ENCODE measurements at places on chromosomes 3 and 15.

- DNase-seq = peak; percentile 67
These were observed 32.5 kb downstream of the GBE1 start for GRCh38 chr3:81728766-81729544.

DNA sequence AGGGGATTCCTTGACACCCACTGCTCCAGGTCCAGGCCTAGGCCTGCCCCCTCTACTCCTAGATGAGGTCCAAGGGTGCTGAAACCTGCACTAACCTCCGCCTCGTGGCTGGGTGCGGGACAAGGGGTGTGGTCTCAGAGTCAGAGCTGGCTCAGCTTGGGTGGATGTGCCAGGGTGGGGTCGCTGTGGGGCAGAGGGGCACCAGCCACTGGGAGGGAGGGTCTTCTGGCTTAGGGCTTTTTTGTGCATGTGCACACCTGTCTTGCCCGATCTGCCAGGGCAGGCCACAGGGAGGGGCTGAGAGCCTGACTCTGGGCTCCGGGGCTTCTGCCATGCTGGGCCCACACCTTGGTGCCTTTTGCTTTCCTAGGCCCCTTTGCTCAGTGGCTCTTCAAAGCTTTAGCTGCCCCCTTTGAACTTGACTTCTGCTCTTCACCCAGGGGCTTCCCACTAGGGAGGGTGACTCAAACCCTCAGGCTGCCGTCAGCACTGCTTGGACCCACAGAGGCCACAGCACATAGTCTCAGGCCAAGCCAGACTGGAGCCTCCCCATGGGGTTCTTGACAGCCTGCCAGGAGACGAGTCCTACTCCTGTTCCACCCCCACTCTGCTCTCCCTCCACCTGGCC lies 73.0 kb downstream of the KLF13 start:
- DNase-seq = no peak

DNA sequence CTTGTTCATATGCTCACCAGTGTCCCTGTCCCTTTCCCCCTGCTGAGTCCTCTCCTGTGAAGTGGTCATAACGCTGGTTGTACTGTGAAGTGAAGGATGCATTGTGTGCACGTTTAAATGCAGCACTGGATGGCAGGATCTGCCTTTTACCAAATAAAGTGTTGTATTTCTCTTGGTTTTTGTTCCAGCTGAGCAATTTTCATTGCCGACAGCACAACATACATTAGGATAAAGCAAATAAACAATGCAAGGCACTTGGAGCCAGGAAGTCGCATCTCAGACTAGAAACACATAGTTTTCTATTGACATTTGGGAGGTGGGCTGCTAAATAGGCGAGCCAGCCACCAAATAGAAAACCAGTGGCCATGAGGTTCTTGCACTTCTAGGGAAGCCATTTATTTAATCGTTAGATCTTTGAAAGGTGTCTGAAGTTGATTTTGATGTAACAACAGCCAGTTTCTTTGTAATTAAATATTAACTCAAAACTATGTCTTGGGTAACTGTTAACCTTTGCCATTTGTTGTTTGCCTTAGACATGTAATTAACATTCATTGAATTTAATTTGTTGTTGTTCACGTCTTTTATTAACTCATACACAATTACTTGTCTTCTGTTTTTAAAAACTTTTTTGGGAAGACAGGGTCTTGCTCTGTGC lies 185.3 kb downstream of the FNDC3B start:
- DNase-seq = no peak

DNA sequence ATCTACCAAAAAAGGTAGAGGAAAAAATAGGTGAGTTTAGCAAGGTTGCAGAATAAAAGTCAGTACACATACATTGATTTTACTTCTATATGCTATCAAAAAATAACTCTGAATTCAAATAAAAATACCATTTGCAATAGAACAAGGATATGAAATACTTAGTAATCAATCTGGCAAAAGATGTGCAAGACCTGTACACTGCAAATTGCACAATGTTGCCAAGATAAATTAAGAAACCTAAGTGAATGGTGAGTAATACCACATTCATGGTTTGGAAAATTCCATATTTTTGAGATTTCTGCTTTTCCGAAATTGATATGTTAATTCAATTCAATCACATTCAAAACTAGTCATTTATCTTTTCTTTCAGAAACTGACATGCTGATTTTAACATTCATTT lies 464.8 kb downstream of the EPHA3 start:
- DNase-seq = no peak

DNA sequence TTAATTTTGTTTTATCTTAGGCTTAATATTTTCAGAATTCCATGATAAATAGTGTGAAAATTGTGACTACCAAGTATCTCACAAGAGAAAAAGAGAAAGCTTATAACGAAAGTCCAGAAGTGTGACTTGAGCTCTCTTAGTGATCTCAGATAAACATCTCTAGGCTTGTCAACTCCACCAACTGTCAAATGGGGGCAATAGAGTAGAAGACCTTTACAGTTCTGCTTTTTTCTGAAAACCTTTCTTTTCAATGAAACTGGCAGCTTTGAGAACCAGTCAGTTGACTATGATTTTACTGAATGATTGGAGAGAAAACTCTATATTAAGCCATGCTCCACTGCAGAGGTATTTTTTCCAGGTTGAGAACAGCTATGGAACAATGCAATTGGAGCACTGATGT lies 119.2 kb upstream of the TP63 start:
- no peak for DNase-seq

DNA sequence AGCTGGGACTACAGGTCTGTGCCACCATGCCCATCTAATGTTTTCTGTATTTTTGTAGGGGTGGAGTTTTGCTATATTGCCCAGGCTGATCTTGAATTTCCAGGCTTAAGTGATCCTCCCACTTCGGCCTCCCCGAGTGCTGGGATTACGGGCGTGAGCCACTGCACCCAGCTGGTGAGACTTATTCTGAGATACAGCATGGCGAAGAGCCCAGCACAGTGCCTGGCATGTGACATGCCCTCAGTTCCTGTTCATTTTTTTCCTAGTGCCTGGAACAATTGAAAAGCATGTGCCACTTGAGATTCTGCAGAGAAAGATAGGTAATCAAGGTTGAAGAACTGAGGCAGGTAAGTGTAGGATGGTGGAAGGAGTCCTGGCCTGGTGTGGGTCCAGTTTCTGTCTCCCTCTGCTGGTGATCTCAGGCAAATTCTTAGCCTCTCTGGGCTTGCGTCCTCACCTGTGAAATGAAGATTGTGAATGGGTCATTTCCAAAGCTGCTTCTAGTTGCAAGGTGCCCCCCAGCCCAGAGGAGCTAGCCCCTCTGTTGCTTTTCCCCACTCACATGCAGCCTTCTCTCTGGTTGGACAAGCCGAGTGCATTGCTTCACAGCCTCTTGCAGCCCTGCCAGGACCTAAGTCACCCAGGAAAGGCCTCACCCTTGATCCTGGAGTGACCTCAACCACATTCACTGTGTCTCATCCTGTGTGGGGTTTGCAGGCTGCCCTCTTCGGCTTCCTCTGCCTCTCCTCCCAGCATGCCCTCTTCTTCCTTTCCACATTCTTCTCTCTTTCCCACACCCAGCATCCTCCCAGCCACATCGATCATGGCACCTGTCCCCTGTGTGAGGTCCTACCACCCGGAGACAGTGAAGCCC lies 4.3 kb upstream of the RHCG start:
- no peak for DNase-seq

DNA sequence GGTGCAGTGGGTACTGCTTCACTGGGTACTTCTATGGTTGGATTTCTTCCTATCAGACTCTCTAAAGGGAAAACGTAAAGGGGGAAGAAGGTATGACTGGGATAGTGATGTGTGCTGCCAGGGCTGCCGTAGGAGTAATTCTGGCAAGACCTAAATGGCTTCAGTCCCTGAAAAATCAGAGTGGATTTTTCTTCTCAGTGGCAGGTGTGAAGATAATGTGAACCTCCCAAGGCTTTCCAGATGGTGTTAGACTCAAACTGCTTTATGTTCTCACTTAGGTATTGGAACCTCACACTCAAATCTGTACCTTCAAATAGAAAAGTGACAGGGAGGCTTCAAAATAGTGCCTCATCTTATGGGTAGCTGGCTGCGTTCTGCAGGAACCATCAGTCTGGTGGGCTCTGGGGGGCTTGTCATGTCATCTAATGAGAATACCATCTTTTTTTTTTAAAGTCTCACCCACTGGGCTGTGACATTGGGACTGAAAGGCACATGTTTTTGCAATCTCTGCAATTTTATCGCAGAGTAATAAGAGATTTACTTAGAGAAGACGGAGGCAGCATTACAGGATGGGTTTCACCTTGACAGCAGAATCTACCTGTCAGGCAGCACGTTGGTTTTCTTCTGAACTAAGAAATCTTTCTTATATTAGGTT lies 28.5 kb downstream of the MINDY4B start:
- DNase-seq = no peak

- DNase-seq = no peak
These were observed 372.5 kb downstream of the TBL1XR1 start for GRCh38 chr3:176824811-176825210.

GRCh38 chr3:144482876-144483275 lies 511.3 kb downstream of the DIPK2A start:
- no peak for DNase-seq

DNA sequence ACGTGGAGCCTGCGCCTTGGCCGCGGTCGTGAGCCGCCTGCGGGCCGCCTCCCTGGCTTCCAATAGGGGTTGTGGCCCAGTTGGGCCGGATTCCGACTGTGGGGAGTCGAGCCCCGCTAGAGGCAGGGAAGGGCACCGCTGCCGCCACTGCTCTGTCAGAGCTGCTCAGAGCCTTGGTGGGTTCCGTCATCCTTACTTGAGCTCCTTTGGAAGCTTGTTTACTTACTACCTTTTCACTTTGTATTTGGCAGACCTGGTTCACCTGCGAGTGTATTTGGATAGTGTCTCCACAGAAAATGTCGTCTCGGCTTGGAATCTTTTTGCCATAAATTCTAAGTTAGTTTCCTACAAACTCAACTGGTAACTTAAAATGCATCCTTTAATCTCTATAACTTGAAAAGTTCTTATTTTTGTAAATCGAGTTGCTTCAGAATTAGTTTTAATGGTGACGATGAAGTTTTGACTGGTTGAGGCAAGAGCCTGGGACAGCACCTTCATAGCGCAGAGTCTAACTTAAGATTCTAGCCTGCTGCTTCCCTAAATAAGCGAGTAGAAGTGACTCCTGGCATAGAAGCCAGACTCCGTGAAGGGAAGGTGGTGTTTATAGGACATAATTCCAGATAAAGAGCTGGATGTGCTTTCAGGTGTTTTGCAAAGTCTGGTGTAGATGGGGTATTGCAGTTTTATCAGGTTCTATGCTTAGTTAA lies 800 bp downstream of the DAG1 start:
- no peak for DNase-seq

DNA sequence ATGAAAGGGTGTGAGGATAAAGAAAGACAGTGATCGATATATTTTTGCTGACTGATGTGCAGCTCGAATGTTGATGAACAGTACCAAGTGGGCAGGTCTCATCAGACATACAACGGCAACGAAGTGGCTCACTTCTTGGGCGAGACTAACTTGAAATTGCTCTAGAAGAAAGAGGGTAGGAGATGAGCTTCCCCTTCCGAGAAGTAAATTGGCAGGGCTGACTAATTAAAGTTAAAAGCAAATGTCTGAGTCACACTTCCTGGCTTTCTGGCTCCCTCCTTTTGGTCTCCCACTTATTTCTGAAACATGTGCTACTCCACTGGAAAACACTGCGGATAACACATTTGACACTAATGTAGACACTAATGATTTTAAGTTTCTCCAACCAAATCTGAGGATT lies 228.3 kb downstream of the ABHD5 start:
- peak; percentile 29 for DNase-seq

- no peak for DNase-seq
These were observed 932 bp upstream of the VPS8 start for GRCh38 chr3:184811034-184811433.

GRCh38 chr15:36358094-36358493 lies 221.3 kb upstream of the CDIN1 start:
- peak; percentile 77 for DNase-seq

GRCh38 chr3:52809662-52810377 lies 15.2 kb downstream of the ITIH3 start:
- no peak for DNase-seq

DNA sequence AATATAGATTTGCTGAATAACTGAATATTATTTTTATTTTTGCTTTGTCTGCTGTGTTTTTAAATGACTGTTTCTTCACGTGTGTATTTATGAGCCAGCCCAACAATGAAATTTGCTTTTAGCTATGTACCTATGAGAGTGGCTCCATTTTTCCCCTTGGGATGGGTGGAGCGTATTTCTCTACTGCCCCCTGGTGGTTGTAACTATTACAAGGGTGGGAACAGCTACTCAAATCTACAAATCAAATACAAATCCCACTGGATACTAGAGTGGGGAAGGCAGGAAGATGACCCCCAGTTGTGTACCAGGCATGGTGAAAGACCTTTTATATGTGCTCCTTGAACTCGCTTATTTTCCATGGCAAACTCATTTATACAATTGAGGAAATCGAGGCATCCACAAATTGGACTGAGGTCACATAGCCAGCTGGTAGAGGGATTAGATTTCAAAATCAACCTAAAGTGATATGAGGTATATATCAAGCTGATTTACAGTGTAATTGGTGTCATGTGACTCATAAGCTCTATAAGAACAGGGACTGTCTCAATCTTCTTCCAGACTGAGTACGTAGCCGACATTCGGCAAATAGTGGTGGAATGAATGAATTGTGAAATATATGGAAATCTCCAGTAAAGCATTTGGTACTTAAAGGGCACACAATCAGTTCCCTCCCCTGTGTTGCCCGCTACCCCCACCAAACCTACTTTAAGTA lies 69.5 kb upstream of the VEPH1 start:
- peak; percentile 68 for DNase-seq

GRCh38 chr3:166195808-166196207 lies 358.6 kb upstream of the BCHE start:
- DNase-seq = no peak

- no peak for DNase-seq
These were observed 4.4 kb upstream of the BRPF1 start for GRCh38 chr3:9727041-9727595.

GRCh38 chr3:116984301-116984700 lies 274.7 kb downstream of the TUSC7 start:
- no peak for DNase-seq

GRCh38 chr3:57169872-57170623 lies 4.9 kb upstream of the IL17RD start:
- peak; percentile 64 for DNase-seq

DNA sequence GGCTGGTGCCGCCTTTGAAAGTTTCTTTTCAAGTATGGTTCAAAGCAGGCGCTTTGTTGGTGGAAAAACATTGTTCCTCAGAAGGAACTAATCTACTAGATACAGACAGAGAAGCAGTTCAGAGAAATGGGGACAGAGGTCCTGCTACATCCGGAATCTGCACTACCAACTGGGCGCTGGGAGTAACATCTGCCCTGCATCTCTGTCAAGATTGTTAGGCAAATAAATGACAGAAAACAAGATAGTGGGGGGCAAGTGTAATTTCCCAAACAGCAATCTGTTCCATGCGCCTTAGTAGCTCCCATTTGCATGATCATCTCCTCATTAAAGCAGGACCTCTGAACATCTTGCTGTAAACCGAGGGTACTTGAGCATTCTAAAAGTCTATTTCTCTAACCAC lies 17.4 kb downstream of the TLE3 start:
- no peak for DNase-seq

- DNase-seq = no peak
These were observed 3.6 kb upstream of the GLCE start for GRCh38 chr15:69156736-69157381.

GRCh38 chr3:9239680-9240079 lies 9.8 kb downstream of the SRGAP3 start:
- DNase-seq = no peak

- peak; percentile 80 for DNase-seq
These were observed 6.4 kb upstream of the ISL2 start for GRCh38 chr15:76330080-76330680.
